ENCODE measurements at places on chromosomes 1 and 21. TPM values are rescaled to one million over a fixed set of nuclear protein-coding genes. Genes with fewer than 3 reads are reported as not detected.
A peak's percentile ranks its signal among the peaks of the same experiment; 100 is the strongest.

The ADAMTS4 gene
- 2.5 TPM for total RNA-seq

The AK4 gene
- total RNA-seq, result 46.4 TPM

The PAQR7 gene
- 4.6 TPM for total RNA-seq

The CLDN14 gene
- total RNA-seq, result not detected

DNA sequence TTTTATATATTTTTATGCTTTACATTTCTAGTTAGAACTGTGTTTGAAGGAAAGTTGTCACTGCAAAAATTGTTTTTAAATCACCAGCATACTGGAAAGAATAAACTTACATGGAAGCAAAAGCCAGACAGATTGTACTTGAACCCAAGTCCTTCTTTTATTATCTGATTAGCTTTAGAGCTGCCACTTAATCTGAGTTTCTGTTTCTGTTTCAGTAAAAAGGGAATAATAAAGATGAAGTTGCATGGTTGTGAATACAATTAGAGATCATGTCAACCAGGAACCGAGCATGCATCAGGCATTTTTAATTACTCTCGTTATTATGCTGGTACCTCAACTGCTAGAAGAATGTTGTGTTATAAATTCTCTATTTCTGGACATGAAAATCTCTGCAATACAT is 76.9 kb upstream of the EXO1 start:
- H3K27me3 ChIP-seq, result no peaks in the 10 kb centered on the region
- H3K4me1 ChIP-seq, result no peaks in the 10 kb centered on the region

GRCh38 chr1:114224196-114224907 is 70.7 kb upstream of the SYT6 start:
- H3K27me3 ChIP-seq, result no peaks in the 10 kb centered on the region
- H3K36me3 ChIP-seq, result no peaks in the 10 kb centered on the region
- H3K4me3 ChIP-seq, result no peak overlapping the region
- peak; percentile 86 for DNase-seq
- no peak overlapping the region for H3K27ac ChIP-seq

DNA sequence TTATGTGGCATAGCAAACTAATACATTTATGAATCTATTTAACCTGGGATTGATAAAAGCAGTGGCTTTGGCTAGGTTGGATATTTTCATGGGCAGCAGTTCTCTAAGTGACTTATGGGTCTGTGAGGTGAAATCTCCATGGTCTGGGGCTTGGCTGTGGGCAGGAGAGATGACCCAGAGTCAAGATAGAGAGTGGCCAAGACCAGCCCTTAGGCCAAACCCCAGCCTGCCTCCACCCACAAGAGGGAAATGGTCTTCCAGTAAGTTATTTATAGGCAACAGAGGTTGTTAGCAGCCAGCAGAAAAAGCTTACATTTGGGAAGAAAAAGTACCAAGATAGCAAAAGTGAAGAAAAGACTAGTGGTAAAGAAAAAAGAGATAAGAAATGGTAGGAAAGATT is 61.4 kb downstream of the SLC35F3 start:
- H3K36me3 ChIP-seq, result no peaks in the 10 kb centered on the region
- no peaks in the 10 kb centered on the region for H3K27me3 ChIP-seq
- no peak overlapping the region for H3K4me3 ChIP-seq

- DNase-seq, result no peak
- H3K36me3 ChIP-seq, result no peaks in the 10 kb centered on the region
- H3K27me3 ChIP-seq, result no peaks in the 10 kb centered on the region
- H3K4me3 ChIP-seq, result no peak overlapping the region
- no peak overlapping the region for H3K27ac ChIP-seq
- peaks cover 67% of the 10 kb centered on the region for H3K4me1 ChIP-seq
These were observed 121.3 kb upstream of the IPO9 start for GRCh38 chr1:201707656-201708055.

DNA sequence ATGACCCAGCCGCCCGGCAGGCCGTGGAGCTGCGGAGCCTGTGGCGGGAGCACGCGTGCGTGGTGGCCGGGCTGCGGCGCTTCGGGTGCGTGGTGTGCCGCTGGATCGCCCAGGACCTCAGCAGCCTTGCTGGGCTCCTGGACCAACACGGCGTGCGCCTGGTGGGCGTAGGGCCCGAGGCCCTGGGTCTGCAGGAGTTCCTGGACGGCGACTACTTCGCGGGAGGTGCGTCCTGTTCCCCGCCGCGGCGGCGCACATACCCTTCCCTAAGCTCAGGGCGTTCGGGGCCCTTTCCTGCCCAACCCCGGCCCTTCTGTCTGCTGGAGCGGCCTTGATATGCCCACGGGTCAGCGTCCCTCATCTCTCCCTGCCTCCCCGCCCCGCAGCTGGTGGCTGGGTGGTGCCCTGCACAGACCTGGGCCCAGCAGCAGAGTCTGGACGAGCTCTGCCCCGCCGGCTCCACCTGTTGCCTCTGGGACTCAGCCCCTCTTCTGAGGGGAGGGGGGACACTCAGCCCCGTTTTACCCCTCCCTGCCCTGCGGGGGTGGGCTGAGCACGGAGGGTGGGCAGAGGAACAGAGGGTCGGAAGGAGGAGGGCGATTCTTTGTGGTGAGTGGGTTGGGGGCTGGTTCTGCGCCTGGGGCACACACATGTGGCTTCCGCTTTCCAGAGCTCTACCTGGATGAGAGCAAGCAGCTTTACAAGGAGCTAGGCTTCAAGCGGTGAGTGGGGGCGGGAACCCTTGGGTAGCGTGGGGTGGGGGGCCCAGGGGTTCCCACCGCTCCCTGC is 688 bp downstream of the PRXL2B start:
- no peak for DNase-seq
- no peaks in the 10 kb centered on the region for H3K27me3 ChIP-seq
- peak overlapping the region; percentile 86 for H3K4me3 ChIP-seq
- peaks cover 38% of the 10 kb centered on the region for H3K4me1 ChIP-seq
- H3K36me3 ChIP-seq, result peaks cover 13% of the 10 kb centered on the region
- peak overlapping the region; percentile 98 for H3K27ac ChIP-seq

DNA sequence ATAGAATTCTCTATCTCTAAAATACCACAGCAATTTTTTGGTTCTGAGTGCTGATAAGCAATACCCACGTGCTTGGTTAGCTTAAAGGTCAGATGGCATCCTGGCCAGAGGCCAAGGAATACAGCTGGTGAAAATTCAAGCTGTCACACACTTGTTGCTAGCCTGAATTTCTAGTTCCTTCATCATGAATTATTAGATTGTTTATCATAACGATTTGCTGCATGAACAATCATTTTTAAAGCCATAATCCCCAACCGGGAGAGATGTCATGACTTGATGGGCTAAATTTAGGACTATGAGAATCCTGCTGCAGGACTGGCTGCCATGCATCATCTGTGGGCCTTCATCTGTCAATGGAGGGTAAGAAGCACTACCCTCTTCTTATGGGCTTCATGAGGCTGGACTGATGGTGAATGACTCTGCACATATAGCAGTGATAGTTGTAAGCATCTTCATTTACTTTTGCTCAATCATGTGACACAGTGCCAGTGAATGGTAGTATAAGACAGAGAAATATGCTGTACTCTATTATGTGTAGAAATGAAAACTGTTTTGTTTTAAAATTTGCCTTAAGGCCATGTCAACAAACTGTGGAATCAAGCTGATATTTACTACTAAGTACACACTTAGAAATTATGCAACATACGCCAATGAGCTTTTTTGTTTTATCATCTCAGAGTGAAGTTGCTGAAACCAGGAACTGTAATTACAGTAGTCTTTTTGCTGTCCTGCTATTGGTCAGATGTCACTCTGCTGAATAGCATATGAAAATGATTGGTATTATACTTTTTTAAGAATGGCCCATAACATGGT is 80.5 kb upstream of the RALGPS2 start:
- H3K36me3 ChIP-seq, result no peaks in the 10 kb centered on the region
- H3K27ac ChIP-seq, result no peak overlapping the region
- H3K4me1 ChIP-seq, result peaks cover 3% of the 10 kb centered on the region
- no peaks in the 10 kb centered on the region for H3K27me3 ChIP-seq
- no peak for DNase-seq

DNA sequence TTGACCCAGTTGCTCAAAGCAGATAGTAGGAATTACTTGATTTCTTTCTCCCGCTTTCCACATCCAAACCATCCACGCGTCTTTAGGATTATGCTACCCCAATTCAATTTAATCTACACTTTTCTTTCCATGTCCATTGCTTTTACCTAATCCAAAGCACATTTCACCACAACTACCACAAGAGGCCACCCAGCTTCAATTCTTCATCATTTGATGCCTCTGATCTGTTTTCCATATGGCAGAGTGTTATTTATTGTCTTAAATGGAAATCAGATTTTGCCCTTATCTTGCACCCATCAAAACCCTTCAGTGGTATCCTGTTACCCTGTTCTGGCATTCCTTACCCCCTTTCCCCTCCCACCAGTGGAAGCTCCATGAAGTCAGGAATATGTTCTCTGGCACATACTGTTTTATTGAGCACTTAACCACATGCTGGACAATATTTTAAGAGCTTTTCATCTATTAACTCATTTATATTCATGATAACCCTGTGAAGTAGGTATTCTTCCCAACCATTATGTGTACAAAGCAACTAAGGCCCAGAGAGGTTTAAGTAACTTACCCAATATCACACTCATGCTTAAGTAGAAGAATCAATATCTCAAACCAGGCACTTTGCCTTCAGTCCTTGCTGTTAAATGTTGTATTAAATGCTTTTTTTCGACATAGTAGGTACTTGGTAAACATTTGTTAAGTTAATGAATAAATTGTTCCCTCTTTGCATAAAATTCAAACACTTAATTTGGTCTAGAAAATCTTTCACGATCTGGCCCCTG is 34.6 kb downstream of the CLIC4 start:
- no peak overlapping the region for H3K4me3 ChIP-seq
- H3K27me3 ChIP-seq, result no peaks in the 10 kb centered on the region
- DNase-seq, result no peak
- H3K4me1 ChIP-seq, result peaks cover 28% of the 10 kb centered on the region
- H3K27ac ChIP-seq, result peak overlapping the region; percentile 59

- H3K4me1 ChIP-seq, result no peaks in the 10 kb centered on the region
- no peak for DNase-seq
- H3K27me3 ChIP-seq, result no peaks in the 10 kb centered on the region
- no peak overlapping the region for H3K4me3 ChIP-seq
These were observed 21.8 kb upstream of the APOBEC4 start for GRCh38 chr1:183674886-183675285.

DNA sequence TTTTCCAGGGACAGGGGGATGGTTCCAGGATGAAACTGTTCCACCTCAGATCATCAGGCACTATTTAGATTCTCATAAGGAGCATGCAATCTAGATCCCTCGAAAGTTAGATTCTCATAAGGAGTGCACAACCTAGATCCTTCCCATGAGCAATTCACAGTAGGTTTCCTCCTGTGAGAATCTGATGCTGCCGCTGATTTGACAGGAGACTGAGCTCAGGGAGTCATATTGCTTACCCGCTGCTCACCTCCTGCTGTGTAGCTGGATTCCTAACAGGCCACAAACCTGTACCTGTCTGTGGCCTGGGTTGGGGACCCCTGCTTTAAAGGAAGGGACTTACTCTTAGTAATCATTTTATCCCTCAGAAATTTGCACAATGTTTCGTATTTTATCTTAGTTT is 9.3 kb downstream of the CTH start:
- H3K36me3 ChIP-seq, result peaks cover 54% of the 10 kb centered on the region
- H3K4me3 ChIP-seq, result no peak overlapping the region
- DNase-seq, result no peak
- H3K27me3 ChIP-seq, result no peaks in the 10 kb centered on the region
- H3K4me1 ChIP-seq, result no peaks in the 10 kb centered on the region

GRCh38 chr21:31928656-31929055 is 55.8 kb downstream of the HUNK start:
- H3K27me3 ChIP-seq, result no peaks in the 10 kb centered on the region
- H3K36me3 ChIP-seq, result no peaks in the 10 kb centered on the region
- H3K27ac ChIP-seq, result no peak overlapping the region
- no peaks in the 10 kb centered on the region for H3K4me1 ChIP-seq
- H3K4me3 ChIP-seq, result no peak overlapping the region

DNA sequence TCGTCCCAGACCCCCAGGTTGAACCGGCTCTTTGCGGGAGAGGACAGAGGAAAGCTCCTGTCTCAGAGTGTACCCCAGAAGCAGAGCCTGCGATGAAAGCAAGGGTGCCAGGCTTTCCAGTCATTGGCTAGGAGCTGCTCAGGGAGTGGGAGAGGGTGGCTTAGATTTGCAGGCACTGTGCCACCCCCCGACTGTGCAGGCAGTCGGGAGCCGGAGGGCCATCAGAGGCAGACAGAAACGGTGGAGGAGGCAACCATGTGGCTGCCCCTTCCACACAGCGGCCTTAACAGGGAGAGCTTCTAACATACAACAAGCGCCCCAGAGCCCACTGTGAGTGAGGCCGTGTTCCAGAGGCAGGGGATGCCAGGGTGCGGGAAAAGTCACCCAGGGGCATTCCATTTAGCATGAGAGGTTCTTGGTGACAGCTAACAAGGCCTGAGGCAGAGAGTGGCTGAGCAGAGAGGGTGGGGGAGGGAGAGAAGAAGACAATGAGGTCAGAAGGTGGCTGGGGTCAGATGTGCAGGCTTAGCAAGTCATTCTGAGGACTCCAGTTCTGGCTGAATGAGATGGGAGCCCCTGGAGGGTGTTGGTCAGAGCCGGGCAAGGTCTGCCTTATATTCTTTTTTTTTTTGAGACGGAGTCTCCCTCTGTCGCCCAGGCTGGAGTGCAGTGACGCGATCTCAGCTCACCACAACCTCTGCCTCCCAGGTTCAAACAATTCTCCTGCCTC is 9.5 kb upstream of the C1orf167 start:
- H3K27me3 ChIP-seq, result peaks cover 17% of the 10 kb centered on the region
- H3K4me3 ChIP-seq, result no peak overlapping the region
- peaks cover 32% of the 10 kb centered on the region for H3K36me3 ChIP-seq
- H3K27ac ChIP-seq, result no peak overlapping the region

DNA sequence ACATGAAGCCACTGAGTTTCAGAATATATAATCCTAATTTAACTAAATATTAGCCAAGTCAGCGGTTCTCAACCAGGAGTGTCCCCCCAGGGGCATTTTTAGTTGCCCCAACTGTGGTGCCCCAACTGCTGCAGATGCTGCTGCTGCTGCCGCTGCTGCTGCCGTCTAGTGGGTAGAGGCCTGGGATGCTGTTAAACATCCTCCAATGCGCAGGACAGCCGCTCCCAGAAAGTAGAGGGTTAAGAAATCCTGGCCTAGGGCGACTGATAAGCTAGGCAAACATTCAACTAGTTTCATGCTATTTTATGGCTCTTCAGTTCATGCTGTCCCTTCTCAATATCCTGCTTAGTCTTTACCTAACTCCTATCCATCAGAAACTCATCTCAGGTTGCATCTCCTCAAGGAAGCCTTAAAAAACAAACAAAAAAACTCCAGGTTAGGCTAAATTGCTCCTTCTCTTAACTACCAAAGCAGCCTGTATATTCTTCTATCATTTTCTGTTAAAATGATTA is 9.9 kb upstream of the DCAF6 start:
- H3K27me3 ChIP-seq, result no peaks in the 10 kb centered on the region
- peaks cover 41% of the 10 kb centered on the region for H3K4me1 ChIP-seq
- H3K36me3 ChIP-seq, result no peaks in the 10 kb centered on the region
- H3K4me3 ChIP-seq, result no peak overlapping the region
- H3K27ac ChIP-seq, result no peak overlapping the region

DNA sequence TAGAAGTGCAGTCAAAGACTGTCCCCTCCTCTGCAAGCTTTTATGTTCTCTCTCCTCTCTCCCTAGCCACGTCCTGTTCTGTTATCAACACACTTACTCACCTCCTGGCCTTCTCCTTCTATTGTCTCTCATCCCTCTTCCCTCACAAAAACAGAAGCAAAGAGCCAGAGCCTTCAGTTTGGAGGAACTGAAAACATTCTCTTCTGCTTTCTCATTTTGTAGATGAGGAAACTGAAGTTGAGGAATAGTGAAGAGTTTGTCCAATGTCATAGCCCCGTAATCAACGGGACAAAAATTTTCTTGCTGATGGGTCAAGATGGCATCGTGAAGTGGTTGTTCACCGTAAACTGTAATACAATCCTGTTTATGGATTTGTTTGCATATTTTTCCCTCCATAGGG is 1.9 kb downstream of the NLRP3 start:
- H3K4me3 ChIP-seq, result no peak overlapping the region
- no peaks in the 10 kb centered on the region for H3K4me1 ChIP-seq

- no peaks in the 10 kb centered on the region for H3K27me3 ChIP-seq
- no peak for DNase-seq
- H3K27ac ChIP-seq, result peak overlapping the region; percentile 97
- H3K4me3 ChIP-seq, result peak overlapping the region; percentile 66
- peaks cover 2% of the 10 kb centered on the region for H3K36me3 ChIP-seq
These were observed 846 bp downstream of the NSUN4 start for GRCh38 chr1:46341222-46342083.

All from esophagus muscularis mucosa (tissue), 4 donors.